ENCODE measurements at places on chromosomes 5 and 9.
A peak's percentile ranks its signal among the peaks of the same experiment; 100 is the strongest.

- no peak for DNase-seq
These were observed 135.1 kb upstream of the PPP1R26 start for GRCh38 chr9:135344523-135344901.

- DNase-seq, result no peak
These were observed 201.2 kb downstream of the FGF10 start for GRCh38 chr5:44187973-44188372.

GRCh38 chr5:126658561-126658960, 57.8 kb downstream of the PHAX start:
- no peak for DNase-seq

GRCh38 chr9:132404228-132404881, 2.3 kb downstream of the TTF1 start:
- DNase-seq, result no peak

- DNase-seq, result no peak
These were observed 56.7 kb downstream of the CDH6 start for GRCh38 chr5:31250201-31250600.

- no peak for DNase-seq
These were observed 69.2 kb upstream of the SREK1 start for GRCh38 chr5:66074901-66075300.

GRCh38 chr5:180297587-180298282, 5.9 kb upstream of the MAPK9 start:
- no peak for DNase-seq

DNA sequence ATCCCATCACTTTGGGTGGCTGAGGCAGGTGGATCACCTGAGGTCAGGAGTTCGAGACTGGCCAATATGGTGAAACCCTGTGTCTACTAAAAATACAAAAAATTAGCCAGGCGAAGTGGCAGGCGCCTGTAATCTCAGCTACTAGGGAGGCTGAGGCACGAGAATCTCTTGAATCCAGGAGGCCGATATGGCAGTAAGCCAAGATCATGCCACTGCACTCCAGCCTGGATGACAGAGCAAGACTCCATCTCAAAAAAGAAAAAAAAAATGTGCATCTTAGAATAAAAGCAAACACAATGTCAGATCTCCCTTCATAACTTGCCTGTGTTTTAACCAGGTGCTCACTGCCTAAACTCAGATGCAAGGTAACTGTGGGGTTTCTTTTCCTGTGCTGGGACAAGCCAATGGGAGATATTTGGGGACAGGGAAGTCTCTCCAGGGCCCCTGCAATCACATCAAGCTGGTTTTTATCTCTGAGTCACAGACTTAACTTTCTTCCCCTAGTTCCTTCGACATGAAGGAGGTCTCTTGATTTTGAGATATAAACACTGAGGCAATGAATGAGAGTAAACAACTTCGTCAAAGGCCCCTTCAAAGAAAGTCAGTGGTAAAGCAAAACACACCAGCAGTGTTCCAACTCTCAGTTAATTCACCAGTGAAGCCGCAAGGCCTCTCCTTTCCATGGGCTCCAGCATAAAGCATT, 99.1 kb downstream of the SNX18 start:
- DNase-seq, result no peak

GRCh38 chr9:77980622-77981021, 51.0 kb downstream of the GNAQ start:
- no peak for DNase-seq

GRCh38 chr9:33468797-33469621, 4.7 kb downstream of the NOL6 start:
- DNase-seq, result no peak

- no peak for DNase-seq
These were observed 89.8 kb upstream of the RAD23B start for GRCh38 chr9:107193251-107193650.

DNA sequence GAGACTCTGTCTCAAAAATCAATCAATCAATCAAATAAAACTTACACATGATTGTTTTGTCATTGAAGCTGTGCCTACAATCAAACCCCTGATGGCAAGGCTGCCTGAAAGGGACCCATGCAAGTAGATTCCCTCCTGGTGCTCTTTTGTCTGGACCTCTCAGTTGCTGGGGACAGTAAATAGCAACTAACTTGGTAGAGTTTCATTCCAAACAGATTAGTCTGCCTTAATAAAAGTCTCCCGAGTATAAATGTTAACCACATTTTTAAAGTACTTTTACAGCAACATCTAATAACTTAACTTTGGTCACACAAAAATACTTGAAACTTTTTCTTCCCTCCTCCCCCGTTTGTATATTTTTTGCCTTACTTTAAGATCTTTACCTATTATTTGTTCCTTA, 105.5 kb downstream of the FEM1C start:
- no peak for DNase-seq

DNA sequence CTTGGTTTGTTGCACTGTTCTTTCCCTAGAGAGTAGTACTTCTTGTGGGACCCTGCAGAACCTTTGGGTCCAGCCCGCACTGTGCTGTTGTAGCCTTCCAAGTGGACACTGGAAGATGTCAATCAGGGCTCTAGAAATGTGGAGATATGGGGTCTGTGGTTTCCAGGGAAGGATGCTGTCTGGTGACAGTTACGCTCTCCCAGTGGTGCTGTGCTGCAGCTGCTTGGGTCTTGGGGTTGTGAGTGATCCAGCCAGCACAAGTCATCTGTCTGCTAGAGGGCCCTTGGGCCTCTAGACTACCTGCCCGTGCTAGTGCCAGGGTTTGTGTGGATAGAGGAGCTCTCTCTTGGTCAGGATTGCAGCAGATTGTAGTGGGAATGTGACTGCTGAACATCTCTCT, 484.5 kb downstream of the DMAC1 start:
- no peak for DNase-seq

DNA sequence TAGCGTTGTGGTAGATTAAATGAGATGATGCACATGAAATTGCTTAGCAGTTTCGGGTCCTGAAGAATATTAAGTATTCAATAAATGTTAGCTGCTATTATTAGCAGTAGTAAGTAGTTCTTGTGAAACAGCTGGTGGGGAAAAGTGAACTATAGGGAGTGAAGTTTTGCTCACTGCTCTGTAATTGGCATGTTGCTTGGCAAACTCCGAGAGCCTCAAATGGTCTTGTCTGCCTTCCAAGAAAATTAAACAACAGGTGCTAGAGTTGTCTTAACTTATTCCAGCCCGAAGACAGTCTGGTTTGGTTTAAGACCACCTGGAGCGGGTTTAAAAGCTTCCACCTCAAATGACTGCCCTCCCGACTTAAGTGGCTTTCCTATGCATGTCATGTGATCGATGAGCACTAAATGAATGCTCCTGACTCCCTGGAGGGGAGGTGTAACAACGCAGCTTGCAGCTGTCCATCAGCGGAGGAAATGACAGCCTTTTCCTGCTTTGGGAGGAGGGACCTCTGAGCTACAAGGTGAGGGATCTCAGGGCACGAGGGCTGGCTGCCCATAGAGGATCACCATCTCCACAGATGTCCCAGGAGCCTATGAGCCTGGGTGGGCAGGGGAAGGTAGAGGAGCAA, 202.9 kb upstream of the PANK3 start:
- DNase-seq, result no peak

GRCh38 chr9:136077491-136077890, 17.6 kb downstream of the NACC2 start:
- no peak for DNase-seq

- DNase-seq, result no peak
These were observed 139.6 kb upstream of the LRRTM2 start for GRCh38 chr5:139014726-139015125.

GRCh38 chr5:117461403-117461802, 886.8 kb upstream of the SEMA6A start:
- no peak for DNase-seq

GRCh38 chr5:42302186-42302585, 121.1 kb upstream of the GHR start:
- DNase-seq, result no peak

DNA sequence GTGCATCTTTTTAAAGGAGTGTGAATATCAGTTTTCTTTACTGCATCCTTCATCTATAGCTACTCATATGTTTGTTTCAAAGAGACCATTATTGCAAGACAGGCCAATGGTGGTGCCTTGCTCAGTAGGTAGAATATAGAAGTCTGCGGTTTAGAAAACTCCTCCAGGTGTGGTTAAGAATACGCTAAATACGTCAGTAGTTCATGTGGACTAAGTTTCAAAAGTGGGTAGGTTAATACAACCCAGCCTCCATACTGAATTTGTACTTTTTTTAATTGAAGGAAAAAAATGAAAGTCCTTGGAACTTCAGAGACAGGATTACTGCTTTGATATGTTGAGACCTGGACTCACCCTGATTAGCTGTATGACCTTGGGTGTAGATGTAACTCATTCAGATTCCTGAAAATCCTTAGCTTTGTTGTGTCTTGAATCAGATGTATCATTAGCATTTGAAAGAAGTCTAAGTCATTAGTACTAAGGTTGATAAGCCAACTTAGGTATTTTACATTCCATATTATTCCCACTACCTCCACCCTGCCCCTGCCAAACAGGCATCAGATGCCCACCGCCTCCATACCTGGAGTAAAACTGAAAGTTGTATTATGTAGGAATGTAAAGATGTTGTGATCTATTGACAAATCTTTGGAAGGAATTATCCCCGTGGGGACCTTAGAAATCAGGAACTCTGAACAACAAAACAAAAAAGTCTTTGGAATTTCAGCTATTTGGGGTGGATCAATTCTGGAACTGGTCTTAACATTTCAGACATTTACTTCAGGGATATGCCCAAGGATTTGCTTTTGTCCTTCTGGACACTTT, 6.1 kb downstream of the BASP1 start:
- DNase-seq, result no peak

DNA sequence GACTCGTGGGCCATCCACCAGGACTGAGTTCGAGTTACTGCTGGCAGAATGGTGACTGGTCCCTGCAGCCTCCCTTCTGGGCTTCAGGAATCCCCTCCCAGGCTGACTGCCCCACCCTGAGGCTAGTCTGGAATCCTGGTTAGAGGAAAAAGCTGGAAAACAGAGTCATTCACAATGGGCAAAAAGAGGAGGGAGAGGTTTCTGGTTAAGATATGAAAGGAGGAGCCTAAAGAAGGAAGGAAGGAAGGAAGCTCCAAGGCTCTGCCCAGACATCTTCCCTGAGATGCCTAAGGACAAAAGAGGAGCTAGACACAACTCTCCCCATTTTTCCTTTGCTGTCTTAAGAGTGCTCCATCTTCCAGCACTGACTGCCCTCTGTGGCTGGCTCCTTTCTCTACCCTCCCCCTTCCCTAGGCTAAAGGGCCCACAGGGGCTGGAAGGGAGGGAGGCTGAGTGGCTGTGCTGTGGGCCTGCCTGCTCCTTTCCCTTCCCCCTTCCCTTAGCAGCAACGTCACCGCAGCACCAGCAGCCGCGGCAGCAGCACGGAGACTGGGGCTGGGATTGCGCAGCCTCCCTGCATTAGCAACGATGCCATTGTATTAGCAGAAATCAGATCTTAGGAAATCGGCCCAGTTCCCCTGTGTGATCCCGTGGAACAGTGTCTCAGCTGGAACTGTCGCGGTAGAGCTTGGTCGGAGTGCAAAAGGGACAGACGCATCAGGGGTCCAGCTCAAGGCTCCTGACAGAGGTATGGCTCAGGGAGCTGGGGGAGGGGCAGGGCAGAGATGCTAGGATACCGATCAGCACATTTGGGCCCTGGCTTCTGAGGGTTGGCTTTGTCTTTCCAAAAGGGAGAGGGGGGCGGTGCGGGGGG, 48.7 kb downstream of the RUSC2 start:
- DNase-seq, result peak; percentile 58

DNA sequence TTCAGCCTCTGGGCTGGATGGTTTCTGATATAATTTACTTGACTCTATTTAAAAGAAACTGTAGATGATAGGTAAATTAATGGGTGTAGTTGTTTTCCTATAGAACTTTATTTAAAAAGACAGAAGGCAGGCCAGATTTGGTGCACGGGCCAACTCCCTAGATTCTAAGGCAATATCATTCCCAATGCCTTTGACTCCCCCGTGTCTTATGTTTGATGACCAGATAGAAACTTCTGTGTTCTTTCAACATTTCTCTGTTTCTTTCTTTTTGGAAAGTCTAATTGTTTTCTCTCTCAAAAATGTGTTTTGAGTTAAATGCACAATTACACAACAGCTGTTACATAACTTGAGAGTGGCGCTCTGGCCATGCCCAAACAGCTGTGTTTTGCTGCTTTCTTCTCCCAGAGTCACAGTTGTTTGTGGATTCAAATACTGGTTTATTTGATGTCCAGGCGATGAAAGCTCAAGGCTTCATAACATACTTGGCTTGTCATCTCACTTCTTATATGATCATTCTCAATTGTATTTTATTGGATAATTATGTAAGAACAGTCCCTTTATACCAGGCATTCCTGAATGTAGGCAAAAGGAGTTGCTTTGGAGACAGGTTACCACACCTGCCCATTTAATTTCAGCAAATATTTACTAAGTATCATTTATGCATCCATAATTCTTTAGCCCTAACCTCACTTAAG, 1.7 kb upstream of the ALDH1A1 start:
- DNase-seq, result no peak

DNA sequence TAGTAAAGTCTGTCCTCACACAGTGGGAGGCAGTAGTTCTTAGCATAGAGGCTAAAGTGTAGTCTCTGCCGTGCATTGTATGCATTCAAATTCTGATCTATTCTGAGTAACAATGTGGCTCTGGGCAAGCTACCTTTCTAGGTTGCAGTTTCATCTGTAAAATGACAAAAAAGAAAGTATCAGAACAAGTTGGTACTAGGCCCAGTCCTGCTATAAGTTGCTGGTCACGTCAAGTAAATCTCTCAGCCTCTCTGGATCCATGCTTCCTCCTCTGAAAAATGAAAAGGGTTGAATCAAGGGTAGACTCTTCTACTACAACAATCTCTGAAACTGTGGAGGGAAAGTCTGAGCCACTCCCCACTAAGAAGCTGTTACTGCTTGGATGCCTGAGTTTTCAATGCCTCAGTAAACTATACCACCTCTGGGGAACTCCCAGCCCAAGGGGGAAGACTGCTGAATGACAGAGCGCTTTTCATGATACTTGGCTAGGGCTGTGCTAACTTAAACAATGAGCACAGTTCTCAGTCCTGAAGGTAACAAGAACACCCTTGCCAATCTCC, 34.5 kb upstream of the SPARC start:
- DNase-seq, result no peak

DNA sequence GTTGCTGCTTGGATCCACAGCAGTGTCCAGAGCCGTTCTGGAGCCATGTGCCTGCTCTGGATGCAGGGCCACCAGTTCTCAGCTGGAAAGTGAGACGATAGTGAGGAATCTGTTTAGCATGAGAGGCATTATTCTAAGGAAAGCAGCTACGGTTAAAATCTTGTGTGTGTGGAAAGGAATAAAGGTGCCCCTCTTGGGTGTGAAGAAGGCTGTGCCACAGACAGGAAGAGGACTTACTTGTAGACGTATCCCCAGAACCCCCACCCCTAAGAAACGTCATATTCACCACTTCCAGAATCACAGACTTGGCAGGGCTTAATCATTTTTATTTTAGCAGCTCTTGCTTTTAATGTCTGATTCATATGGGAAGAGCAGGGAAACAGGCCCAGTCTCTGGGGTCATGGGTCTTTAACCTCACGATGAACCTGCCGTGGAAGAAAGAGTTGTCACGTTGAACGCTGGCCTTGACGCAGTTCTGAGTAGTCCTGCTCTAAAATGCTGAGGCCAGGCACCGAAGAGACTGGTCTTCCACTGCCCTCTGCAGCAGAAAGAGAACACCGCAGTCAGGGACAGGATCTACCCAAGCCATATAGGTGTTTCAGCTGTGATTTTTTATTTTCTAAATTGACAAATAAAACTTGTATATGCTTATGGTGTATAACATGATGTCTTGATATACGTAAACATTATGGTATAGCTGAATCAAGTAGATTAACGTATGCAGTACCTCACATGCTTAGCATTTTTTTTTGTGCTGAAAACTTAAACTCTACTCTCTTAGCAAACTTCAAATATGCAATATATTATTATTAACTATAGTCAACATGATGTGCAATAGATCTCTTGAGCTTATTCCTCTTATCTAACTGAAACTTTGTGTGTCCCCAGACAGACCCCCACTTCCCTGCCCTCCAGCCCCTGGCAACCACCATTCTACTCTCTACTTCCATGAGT, 38.8 kb downstream of the CARTPT start:
- peak; percentile 57 for DNase-seq
